ENCODE measurements at places on chromosomes 1 and 21.

DNA sequence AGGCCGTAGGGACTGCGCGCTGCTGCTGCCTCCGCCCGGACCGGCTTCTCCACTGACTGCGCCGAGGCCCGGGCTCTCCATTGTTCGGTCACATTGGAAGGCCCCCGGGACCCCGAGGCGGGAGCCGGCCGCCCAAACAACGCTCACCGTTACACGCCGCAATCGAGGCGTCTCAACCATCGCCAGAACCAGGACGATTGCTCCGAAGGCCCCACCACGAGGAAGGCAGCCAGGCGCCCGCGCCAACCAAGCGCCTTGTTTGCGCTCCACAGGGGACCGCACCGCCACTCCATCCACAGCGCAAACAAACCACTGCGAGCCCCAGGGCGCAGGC lies 595 bp downstream of the GLUL start:
- DNase-seq, result no peak

- peak; percentile 44 for DNase-seq
Observed at GRCh38 chr1:65965112-65965996, 172.7 kb downstream of the PDE4B start.

DNA sequence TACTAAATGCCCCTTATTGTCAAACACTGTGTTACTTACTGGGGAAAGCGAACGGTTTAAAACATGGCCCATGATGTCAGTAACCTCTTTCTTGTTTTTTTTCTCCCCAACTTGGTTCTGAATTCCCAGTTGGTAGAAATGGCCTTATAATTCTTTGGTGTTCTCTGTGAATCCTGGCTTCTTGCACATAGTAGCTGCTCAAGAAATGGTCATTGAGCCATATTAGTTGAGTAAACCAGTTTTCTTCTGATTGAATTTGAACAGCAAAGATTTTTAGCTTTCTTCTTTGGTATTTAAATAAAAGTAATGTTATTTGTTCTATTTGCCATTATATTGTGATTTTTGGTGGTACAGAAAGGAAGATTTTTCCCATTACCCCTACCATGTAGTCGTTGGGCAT lies 87.3 kb downstream of the NFIA start:
- DNase-seq, result no peak

DNA sequence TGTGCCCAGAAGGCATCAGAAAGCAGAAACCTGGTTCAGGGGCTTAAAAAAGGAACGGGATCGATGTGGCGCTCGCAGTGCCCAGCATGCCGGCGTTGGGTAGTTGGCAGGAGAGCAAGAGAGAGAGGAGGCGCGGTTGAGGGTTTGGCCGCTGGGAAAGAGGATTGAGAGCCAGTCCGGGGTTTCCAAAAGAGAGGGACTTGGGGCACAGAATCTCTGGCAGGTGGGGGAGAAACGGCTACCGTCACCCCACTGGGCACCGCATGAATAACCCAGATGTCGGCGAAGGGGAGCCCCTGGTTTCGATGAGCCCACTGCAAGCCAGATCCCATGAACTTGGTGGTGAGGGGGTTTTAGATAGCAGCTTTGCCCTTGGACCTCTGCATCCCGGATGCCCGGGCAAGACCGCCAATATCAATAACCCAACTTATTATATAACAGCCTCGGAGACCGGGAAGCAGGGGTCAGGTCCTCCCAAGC lies 60.4 kb upstream of the ACOT11 start:
- DNase-seq, result no peak

DNA sequence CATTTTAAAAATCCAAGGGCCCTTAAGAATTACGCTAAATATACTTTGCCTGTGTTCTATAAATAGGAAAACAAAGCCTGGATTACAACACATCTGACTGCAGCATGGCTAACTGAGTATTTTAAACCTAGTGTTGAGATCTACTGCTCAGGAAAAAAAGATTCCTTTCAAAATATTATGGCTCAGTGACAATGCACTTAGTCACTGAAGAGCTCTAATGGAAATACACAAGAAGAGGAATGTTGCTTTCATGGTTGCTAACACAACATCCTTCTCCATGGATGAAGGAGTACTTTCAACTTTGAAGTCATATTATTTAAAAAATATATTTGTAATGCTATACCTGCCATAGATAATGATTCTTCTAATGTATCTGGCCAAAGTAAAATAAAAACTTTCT lies 248.3 kb upstream of the NEGR1 start:
- no peak for DNase-seq

DNA sequence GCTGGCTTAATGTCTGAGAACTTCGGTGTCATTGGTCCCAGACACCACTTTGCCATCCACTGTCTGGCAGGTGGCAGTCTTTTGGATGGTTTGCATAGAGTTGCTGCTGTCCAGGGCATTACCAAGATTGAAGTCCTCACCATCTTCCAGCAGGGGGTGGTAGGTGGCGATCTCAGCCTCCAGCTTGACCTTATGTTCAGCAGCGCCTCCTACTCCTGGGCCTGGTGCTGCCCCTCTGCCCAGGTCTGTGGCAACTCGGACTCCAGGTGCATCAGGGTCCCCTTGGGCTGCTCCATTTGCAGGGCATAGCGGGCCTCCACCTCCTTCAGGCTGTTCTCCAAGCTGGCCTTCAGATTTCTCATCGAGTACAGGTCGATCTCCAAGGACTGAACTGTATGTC lies 573.3 kb upstream of the NCAM2 start:
- no peak for DNase-seq

DNA sequence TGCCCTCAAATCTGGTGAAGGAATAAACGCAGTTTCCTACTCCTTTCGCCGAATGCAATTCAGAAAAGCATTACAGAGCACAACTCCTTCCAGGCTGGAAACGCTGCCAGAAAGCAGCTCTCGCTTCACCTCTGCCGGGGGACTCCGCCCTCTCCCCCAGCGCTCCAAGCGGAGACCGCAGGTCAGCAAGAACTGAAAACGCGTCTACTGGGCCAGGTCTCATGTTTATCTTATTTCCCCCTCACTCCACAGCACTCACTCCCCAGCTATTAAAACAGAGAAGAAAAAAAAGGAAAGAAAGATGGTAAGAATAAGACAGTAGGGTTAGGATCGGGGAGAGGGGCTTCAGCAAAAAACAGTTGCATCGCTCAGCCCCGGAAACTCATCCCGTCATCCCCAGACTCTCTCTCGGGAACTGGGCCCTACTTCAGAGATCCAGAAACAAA lies 833 bp upstream of the RCOR3 start:
- DNase-seq, result peak; percentile 85

GRCh38 chr1:158329733-158330132 lies 1.6 kb downstream of the CD1B start:
- no peak for DNase-seq

DNA sequence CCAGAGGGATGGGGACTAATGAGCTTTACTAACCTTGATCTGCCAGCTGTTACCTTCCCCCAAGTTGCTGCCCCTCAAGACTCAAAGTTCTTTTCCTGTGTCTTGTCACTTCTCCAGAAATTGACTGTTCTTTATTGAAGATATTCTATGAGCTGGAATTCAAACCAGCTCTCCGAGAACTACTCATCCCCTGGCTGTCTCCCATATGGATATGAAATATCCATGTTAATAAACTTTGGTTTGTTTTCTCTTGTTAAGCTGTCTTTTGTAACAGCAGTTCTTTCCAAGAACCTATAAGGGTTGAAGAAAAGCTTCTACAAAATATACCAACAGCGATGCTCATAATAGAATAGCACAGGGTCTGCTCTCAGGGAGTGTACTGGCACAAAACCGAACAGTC lies 77.0 kb downstream of the CAMK2N1 start:
- DNase-seq, result no peak

GRCh38 chr1:13435458-13435857 lies 25.2 kb downstream of the PRAMEF20 start:
- no peak for DNase-seq

DNA sequence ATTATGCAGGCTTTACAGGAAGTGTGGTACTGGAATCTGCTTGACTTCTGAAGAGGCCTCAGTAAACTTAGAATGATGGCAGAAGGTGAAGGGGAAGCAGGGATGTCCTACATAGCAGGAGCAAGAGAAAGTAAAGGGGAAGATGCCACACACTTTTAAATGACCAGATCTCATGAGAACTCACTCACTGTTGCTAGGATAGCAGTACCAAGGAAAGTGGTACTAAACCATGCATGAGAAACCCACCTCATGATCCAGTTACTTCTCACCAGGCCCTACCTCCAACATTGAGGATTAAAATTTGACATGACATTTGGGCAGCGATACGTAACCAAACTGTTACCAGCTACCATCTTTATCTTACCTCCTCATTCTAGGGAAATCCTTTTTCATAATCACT lies 9.6 kb downstream of the DHX9 start:
- no peak for DNase-seq

GRCh38 chr1:200429221-200429751 lies 19.4 kb upstream of the ZNF281 start:
- DNase-seq, result no peak

DNA sequence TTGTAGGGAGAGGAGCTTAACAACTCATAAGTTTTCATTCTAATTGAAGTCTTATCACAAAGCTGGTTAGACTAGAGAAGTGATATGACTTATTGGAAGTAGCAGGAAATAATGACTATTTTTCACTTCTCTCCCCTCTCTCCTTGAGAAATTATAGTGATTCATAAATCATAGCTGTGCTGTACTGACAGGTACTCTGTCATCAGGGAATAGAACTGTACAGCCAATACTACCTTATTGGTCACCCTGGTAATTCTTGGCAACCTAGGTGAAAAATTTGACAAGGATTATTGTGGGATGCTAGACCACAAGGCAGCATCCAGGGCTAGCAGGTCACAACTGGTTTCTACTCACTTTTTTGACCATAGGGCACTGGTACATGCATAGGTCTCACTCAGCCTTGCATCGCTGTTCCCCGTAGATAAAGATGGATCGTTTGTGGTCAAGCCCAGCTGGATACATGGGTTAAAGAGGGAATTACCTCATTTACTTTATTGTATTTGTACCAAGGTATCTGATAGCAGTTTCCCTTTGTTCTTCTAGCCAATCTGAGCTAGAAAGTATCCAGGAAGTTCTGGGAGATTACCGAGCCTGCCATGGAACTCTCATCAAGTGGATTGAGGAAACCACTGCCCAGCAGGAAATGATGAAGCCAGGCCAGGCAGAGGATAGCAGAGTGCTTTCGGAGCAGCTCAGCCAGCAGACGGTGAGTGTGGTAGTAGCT lies 113.6 kb downstream of the MACF1 start:
- no peak for DNase-seq

GRCh38 chr21:15592271-15592860 lies 137.4 kb upstream of the USP25 start:
- peak; percentile 60 for DNase-seq

DNA sequence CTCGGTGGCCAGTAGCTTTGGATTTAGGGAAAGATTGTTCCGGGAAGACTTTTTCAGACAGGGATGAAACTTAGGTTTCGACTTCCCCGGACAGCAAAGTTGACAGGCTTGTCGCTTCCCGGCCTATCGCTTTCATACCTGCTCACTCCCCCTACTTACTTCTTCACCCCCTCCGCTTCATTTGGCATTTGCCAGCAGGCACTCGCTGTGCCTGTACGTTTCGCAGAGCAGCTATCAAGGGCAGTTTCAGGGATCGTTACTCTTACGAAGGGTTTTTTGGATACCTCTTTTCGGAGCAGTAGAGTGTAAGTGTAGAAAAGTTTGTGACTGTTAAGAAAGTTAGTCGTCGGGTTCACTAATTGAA lies 393 bp downstream of the BLZF1 start:
- DNase-seq, result peak; percentile 48

GRCh38 chr1:248793592-248793991 lies 32.1 kb downstream of the SH3BP5L start:
- no peak for DNase-seq

GRCh38 chr1:156608981-156609380 lies 7.7 kb upstream of the GPATCH4 start:
- peak; percentile 48 for DNase-seq

GRCh38 chr21:38367646-38368045 lies 110.9 kb downstream of the KCNJ15 start:
- DNase-seq, result no peak

GRCh38 chr1:204818998-204819397 lies 51.7 kb upstream of the NFASC start:
- no peak for DNase-seq

DNA sequence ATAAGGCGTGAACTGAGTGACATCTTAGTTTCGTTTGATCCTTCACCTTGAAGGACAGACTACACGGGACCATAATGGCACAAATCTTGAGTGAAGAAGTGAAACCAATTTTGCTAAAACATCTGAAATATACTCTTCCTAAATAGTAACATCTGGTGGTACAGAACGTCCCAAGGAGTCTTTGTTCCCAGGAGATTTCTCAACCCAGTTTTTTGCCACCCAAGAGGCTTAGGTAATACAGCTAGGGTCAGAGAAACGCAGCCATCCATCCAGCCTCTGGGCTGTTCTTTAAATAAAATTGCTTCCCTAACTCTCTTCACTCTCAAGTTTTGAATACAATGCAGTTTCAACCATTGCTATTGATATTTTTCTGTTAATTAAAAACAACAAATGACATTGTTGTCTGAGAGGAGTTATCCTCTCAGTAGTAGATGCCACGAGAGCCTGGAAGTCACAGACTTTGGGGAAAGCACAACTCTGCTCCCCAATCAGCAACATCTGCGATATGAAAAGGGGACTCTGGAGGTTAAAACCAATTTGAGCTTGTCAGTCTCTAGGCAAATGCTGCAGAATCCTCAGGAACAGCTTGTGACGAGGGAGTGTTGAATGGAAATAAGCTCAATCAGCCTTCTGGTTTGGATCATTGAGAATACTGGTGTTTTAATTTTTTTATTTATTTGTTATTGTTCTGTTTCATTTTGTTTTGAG lies 394.3 kb upstream of the ADGRL2 start:
- DNase-seq, result no peak

DNA sequence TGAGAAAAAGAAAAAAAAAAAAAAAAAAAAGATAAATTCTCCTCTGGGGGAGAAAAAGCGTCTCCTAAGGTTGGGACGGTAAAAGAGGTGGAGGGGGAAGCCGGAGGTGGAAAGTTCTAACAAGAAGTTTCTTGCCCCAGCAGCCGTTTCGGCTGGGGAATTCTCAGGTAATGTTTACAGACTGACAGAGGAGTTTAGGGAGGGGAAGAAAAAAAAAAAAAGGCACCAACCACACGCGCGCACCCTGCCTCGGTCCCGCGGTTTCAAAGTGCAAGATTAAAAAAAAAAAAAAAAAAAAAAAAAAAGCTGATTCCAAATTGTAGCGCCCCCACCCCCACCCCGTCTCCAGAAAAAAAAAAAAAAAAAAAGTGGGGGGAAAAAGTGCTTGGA lies 504 bp downstream of the DHRS3 start:
- peak; percentile 68 for DNase-seq

DNA sequence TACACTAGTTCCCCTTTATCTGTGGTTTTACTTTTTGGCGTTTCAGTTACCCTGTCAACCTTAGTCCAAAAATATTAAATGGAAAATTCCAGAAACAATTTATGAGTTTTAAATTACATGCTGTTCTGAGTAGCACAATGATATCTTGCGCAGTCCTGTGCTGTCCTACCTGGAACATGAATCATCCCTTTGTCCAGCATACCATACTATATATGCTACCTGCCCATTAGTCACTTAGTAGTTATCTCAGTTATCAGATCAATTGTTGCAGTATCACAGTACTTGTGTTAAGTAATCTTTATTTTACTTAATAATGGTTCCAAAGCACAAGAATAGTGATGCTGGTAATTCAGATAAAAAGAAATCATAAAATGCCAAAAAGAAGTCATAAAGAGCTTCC lies 52.7 kb downstream of the AGBL4 start:
- no peak for DNase-seq

Measured in SW480 (cell line).